Renal pelvis (tissue), 12 donors: ENCODE measurements at places on chromosomes 1 and 21. TPM values are rescaled to one million over a fixed set of nuclear protein-coding genes. Genes with fewer than 3 reads are reported as not detected.

NAV1 gene
- polyA plus RNA-seq = 20.6 TPM

MYOG gene
- polyA plus RNA-seq = 0.15 TPM

FAM163A gene
- 0.99 TPM for polyA plus RNA-seq

S100A7 gene
- not detected for polyA plus RNA-seq

PERM1 gene
- polyA plus RNA-seq = 0.57 TPM

CFAP126 gene
- 18.8 TPM for polyA plus RNA-seq

BRDT gene
- not detected for polyA plus RNA-seq

KRTAP19-1 gene
- not detected for polyA plus RNA-seq

RPE65 gene
- 0.09 TPM for polyA plus RNA-seq

FASLG gene
- polyA plus RNA-seq = not detected

USH2A gene
- 0.07 TPM for polyA plus RNA-seq
